Keratinocyte (primary cell): ENCODE measurements at places on chromosomes 3 and 15. TPM values are rescaled to one million over a fixed set of nuclear protein-coding genes. Genes with fewer than 3 reads are reported as not detected.

Gene TMC3
- not detected in 3 replicates for polyA plus RNA-seq

Gene HES1
- polyA plus RNA-seq = 17.6 to 138 TPM (median 88.4 TPM) in 3 replicates

- no peak for DNase-seq
- H3K36me3 ChIP-seq = no peaks in the 10 kb centered on the region
- no peaks in the 10 kb centered on the region for H3K27me3 ChIP-seq
Observed at GRCh38 chr15:58761010-58761388, 10.1 kb upstream of the MINDY2 start.

GRCh38 chr3:195258449-195259153, 12.4 kb downstream of the XXYLT1 start:
- no peaks in the 10 kb centered on the region for H3K36me3 ChIP-seq
- no peak for DNase-seq
- no peak overlapping the region for H3K4me3 ChIP-seq
- no peak overlapping the region for H3K27ac ChIP-seq
- H3K4me1 ChIP-seq = peaks cover 6% of the 10 kb centered on the region
- H3K27me3 ChIP-seq = no peaks in the 10 kb centered on the region

Gene TRPM1
- 0.17 to 0.18 TPM in 2 of 3 replicates, not detected in the other for polyA plus RNA-seq
